ENCODE measurements at places on chromosomes 3 and 15.

DNA sequence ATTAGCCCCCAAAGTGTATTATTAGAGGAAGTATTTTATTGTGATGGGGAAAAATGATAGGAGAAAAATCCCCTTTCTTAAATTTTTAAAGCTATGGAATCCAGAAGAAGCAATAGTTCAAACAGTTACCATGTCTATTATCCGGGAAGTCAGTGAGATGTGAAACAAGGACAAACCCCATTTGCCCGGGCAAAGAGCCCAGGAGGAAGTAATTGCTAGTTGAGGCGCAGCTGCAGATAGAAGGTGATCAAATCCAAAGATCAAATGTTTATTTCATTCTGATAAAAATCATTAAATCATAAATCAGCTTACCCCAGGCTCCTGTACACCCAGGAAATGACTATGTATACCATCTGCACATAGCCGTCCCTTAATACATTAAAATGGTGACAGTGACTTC, 204.0 kb upstream of the CRBN start:
- peak; percentile 5 for DNase-seq

DNA sequence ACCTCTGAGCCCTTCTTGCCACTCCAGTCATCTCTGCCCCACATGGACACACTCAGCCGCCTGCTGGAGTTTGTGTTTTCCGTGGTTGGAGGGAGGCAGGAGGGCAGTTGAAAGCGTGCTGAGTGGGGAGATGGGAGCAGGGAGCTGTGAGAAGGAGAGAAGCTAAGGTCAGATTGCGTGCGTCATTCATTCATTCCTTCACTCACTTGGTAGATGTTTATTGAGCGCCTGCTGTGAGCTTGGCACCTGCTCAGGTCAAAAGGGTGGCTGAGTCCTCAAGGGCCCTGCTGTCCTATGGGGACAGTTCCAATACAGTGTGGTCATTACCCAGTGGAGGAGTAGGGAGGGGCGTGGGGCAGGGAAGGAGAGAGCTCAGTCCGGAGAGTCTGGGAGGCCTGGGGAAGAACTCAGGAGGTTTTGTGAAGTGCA, 23.5 kb downstream of the LIMD1 start:
- DNase-seq, result no peak

- DNase-seq, result no peak
These were observed 96.2 kb downstream of the UBE3A start for GRCh38 chr15:25342629-25343028.

DNA sequence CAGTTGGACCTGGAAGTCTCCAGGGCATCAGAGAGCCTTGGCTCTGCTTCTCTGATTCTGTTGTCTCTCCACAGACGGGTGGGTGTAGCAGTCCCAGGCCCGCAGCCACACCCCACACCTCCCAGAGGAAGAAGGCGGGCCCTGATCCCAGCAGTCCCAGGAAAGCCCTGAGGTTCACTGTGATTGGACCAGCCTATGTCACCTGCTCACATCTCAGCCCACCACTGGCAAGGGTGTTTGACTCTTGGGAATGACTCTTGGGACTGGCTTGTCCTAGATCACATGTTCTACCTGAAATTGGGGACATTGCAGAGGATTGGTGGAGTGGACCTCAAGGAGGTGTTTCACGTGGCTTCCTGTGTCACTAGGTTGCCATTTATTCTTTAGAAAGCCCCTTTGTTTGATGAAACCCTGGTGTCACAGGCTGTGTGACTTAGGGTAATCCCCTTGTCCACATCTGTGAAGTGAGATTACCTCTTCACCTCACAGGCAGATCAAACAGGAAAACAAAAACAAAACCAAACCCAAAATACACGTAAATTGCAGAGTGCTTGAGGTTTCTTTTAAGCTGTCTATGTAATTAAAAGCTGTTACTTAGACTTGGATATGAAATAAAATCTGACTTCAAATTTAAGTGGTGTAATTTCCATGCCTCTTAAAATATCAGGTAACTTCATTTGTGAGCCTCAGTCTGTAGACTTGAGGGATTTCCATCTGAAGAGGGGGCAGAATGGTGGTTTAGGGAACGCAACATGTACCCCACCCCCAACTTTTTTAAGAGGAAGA, 26.7 kb downstream of the FLNB start:
- DNase-seq, result no peak
